ENCODE measurements at places on chromosomes 4 and X. TPM values are rescaled to one million over a fixed set of nuclear protein-coding genes. Genes with fewer than 3 reads are reported as not detected.

The EMCN gene
- not detected for total RNA-seq

The LANCL3 gene
- total RNA-seq, result 0.55 TPM

The F11 gene
- 1.6 TPM for total RNA-seq

The MTCP1 gene
- total RNA-seq, result 12.8 TPM

The PPA2 gene
- 64.0 TPM for total RNA-seq

The UGT2B17 gene
- 0.14 TPM for total RNA-seq
